Activated T-helper 1 cell treated with anti-CD3 and anti-CD28 coated beads, Interleukin-2, amount 50 U/mL, for 16 hours (primary cell): ENCODE measurements at places on chromosomes 4 and X.

DNA sequence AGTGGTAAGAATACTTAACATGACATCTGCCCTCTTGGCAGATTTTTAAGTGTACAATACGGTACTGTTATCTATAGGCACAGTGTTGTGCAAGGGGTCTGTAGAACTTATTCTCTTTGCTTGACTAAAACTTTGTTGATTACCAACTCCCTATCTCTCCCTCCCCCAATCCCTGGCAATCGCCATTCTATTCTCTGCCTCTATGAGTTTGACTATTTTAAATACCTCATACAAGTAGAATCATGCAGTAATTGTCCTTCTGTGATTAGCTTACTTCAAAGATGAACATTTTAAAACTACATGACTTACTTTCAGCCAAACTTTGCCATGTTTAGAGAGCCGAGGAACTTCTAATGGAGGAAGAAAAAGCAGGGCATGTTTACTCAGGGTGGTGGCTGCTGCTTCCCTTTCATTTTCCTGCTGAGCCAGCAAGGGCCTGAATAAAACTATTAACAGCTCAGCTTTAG, 62.4 kb downstream of the APOO start:
- DNase-seq: no peak

DNA sequence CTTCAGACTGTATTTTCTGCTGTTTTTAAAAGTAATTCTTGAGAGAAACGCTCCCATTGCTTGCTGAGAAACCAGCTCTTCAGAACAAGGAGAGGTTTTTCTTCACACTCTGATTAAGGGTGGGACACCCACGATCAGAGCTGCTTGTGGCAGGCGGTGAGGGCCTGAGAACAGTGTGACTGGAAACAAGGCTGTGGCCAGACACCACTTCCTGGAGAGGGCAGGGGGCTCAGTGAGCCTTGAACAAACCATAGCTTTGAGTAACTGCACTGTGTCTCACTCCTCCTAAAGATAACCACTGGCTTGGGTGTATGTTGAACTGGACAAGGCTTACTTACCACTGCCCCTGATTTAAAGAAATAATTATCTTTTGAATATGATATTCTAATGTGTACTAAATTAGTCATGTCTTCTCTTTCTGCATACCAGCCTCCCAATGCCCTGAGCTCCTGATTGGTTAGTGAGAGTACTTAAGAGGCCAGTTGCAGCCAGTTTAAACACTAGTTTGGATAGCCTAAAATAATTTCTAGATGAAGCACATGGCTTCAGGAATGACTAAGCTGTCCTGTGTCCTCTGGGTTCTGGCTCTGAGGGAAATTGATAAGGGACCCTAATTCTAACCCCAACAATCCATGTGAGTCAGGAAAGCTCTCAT, 3.7 kb upstream of the GPR82 start:
- no peak for DNase-seq

GRCh38 chr4:118756958-118757357, 71.8 kb downstream of the METTL14 start:
- DNase-seq: no peak

GRCh38 chrX:72045552-72046277, 86.0 kb downstream of the RTL5 start:
- DNase-seq: no peak

- DNase-seq: no peak
Observed at GRCh38 chrX:22093550-22093949, 61.4 kb downstream of the PHEX start.

- no peak for DNase-seq
Observed at GRCh38 chr4:105093975-105094374, 52.7 kb upstream of the TET2 start.

DNA sequence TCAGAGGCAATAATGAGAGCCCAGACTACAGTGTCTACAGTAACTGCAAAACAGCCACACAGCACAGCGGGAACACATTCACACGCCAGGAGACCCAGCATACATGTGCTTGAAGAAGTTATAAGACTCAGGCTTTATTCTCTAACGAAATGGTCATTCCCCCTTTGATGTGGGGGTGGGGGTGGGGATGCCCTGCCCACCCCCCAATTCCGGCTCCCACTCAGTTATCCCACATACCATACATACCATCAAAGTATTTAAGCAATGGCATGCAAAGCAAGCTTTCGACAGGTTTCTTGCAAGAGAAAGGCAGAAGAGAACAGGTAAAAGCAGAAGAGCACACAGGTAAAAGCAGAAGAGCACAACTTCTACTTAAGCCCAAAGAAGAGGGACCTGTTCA, 3.6 kb downstream of the MECP2 start:
- no peak for DNase-seq

- DNase-seq: no peak
Observed at GRCh38 chr4:98570151-98570797, 88.1 kb downstream of the TSPAN5 start.

DNA sequence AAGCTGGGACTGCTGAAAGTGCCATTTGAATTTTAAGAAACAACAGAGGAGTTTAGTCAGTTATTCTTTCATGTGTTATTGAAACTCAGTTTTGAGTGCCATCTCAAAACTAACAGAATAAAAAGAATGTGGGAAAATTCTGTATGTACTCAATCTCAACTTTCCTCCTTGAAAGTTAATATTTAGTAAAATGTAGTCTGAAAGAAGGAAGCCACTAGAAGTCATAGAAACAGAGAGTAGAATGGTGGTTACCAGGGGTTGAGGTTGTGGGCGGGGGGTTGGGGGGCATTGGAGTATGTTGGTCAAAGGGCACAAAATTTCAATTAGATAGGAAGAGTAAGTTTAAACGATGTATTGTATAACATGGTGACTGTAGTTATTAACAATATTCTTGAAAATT, 628.3 kb upstream of the MAGEB2 start:
- DNase-seq: no peak

GRCh38 chrX:135890087-135890585, 3.1 kb downstream of the CT45A10 start:
- no peak for DNase-seq

DNA sequence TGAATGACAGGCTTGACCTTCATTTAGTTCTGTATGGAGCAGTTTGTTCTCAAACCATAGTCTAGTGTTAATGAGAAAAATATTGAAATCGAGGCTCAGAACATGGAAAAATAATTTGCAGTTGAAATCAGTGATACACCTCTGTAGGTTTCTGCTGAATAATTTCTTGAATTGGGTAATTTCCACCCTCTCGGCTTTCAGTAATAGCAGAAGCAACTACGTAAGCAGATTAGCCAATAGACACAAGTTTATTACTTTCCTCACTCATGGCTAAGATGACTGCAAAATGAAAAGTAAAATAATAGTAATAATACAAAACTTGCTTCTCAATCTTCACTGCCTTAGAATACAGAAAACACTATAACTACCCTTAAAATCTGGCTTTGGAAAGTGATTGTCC, 46.0 kb downstream of the USP38 start:
- no peak for DNase-seq

DNA sequence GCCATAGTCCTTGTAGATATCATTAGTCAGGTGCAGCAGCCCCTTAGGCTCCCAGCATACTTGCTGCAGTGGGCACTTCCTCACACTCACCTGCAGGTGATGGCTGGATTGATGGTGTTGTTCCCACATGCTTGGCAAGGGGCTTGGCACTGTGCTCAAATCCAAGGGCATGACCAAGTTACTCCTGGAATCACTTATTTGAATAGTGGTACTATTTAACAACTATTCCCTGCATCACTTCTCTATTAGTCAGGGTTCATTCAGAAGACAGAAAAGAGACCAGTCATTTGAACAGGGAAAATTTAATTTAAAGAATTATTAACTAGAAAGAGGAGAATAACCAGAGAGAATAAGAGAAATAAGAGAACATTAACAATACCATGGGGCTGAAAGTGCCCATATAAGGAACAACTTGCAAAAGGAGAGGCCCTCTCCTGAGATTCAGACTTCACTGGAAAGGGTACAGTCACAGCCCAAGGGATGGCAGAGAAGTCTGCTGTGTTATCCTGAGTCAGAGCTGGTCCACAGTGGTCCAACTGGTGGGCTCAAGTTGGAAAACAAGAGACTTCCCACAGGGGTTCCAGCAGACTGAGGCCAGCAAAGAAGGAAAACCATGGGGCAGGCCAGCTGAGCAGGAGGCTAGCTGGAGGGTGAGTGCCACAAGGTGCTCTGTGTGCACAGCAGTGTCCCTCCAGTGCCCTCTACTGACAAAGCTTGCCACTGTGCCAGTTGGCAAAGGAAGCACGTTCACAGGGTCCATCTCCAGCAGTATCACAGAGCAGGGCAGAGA, 9.8 kb downstream of the SPP1 start:
- no peak for DNase-seq

DNA sequence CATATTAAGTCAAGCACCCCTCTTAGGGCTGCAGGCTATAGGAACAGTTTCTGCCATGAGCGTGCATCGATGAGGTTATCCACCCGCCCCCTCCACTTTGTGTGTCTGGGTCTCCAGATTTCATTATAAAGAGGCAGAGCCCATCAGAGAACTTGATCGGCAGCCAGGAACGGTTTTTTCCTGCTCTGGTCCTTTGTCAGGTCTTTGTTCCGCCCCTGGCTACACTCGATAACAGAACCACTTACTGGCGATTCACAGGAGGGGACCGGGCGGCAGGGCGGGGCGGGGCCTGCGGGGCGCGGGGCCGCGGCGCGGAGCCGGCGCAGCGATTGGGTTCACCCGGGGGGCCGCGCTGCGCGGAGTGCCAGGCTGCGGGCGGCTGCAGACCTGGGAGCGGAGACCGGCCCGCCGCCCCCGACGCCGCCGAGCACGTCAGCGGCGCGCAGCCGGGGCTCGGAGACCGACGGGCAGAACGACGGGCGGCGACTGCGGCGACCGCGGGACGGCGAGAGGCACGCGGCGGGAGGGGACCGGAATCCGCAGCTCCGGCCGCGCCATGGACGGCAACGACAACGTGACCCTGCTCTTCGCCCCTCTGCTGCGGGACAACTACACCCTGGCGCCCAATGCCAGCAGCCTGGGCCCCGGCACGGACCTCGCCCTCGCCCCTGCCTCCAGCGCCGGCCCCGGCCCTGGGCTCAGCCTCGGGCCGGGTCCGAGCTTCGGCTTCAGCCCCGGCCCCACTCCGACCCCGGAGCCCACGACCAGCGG, at the start of gene SLC10A4:
SLC10A4 (plus strand) TSS at position 338 of the 771 bp plus-strand sequence; CDS start at position 557, 219 bp downstream.
- no peak for DNase-seq

DNA sequence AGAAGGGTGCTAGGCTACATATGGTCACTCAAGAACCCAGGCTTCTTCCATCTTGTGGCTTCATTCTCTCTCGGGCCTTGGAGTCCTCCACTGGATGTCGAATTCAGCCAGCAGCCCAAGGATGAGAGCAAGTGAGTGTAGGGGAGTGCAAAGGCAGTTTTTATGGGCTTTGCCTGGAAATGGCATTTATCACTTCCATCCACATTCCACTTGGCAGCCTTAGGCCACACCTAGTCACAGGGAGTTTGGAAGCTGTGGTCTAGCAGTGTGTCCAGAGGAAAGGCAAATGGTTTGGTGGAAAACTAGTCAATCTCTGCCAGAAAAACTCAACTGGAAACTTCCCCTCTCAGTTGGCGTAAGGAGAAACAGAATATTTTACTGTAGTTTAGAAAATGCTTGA, 59.0 kb downstream of the NHS start:
- no peak for DNase-seq

DNA sequence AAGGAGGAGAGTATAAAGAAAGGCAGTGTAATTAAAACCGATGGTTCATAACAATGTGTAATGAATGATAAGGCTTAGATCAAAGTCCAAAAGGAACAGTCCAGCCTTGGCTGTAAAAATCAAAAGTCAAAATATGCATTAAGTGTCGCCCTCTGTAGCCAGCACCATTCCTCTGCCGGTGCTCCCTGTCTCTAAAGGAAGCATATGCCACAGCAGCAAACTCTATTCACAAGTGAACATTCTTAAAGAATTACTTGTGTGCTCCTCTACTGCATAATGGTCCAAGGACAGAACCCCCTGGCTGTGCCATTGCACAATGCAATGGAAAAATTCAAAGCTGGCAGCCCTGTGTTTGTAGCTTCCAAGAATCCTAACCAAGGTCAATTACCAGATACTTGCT, 16.3 kb upstream of the MBNL3 start:
- DNase-seq: no peak
